ENCODE measurements at places on chromosomes 3 and 15. TPM values are rescaled to one million over a fixed set of nuclear protein-coding genes. Genes with fewer than 3 reads are reported as not detected.

The CXCR6 gene
- 27.6 TPM for total RNA-seq

The CCR4 gene
- total RNA-seq: 2.9 TPM

The TEX55 gene
- not detected for total RNA-seq

The ACKR4 gene
- total RNA-seq: not detected

The VWA5B2 gene
- total RNA-seq: not detected

The PRTG gene
- not detected for total RNA-seq

GRCh38 chr3:24225385-24225950 lies 269.2 kb downstream of the THRB start:
- no peak for DNase-seq

- DNase-seq: no peak
Measured at GRCh38 chr3:130729154-130729553, 17.5 kb downstream of the PIK3R4 start.

DNA sequence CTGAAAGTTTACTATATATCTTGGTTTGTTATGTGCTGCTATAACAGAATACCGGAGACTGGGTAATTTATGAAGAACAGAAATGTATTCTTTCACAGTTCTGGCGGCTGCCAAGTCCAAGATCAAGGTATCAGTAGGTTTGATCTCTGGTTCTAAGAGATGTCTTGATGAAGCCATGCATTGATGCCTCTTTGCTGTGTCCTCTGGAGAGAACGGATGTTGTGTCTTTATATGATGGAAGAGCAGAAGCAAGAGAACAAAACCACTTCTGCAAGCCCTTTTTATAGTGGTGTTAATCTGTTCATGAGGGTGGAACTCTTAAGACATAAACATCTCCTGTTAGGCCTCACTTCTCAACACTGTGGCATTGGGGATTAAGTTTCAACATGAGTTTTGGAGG lies 62.7 kb downstream of the TCF12 start:
- DNase-seq: no peak

GRCh38 chr15:81117136-81117535 lies 16.9 kb upstream of the CFAP161 start:
- no peak for DNase-seq

DNA sequence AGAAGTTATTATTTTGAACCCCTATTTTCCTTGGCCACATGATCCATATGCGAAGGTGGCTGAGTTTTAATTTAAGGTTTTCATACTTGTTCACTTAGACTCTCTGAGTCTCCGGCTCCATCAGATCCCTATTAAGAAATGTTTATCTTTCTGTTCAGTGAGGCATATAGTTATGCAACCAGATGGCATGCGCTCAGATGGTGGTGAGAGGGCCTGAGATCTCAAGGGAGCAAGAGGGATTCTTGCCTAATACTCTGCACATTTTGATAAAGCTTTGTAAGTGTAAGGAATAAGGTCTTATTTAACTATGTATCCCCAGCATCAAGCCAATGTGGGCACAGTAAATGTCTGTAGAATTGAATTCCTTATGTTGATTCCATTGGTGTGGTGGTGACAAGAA lies 78.9 kb upstream of the DPH6 start:
- DNase-seq: no peak

GRCh38 chr15:66617137-66618090 lies 51.6 kb upstream of the LCTL start:
- no peak for DNase-seq

- peak; percentile 67 for DNase-seq
Measured at GRCh38 chr3:112136959-112137693, 4.1 kb upstream of the GCSAM start.

GRCh38 chr3:38343797-38344594 lies 2.6 kb upstream of the XYLB start:
- peak; percentile 17 for DNase-seq

- DNase-seq: no peak
Measured at GRCh38 chr15:89490814-89491315, 5.5 kb downstream of the RHCG start.

GRCh38 chr3:61808526-61808925 lies 247.2 kb downstream of the PTPRG start:
- DNase-seq: no peak

DNA sequence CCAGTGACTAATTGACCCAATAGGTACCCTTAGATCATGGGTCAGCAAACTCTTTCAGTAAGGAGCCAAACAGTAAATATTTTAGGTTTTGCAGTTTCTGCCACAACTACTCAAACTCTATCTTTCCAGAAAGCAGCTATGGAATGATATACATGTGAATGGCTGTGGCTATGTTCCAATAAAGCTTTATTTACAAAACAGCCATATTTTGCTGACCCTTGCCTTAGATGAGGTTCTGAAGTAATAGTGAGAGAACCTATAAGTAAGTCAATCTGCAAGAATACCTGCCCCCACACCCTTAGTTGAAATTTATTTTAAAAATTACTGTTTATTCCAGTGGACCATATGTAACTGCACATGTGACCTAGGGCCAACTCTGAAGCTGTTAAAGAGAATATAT lies 134.0 kb downstream of the CMSS1 start:
- no peak for DNase-seq

GRCh38 chr3:136905549-136905948 lies 43.5 kb downstream of the NCK1 start:
- DNase-seq: no peak

DNA sequence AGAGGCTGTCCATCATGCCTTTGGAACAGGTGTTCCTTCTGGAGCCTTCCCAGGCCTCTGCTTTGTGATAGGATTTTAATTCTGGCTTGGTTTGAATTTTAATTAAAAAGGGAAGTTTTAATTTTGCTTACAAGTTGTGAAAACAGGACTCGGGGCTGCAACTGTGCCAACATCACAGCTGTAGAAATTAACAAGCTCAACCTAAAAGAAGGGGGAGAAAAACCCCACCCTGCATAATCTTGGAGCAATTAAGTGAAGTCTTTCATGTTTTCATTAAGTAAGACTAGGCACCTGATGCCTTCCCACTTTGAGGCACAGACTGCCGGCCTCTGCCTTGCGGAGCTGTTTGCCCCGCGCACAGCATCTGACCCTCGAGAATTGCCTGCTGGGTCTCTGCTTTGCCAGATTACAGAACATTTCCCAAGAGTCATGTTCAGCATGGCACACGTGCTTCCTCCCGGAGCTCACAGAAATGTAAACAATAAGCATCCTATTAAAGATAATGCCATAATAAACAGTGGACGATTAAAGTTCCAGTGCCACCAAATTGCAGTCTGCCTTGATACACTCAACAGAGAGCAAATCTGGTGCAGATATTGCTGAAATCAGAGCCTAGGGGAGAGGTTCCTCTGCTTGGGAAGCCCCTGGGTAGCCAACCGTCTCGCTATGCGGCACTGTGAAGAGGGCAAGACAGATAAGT lies 364.2 kb downstream of the LRTM1 start:
- DNase-seq: no peak

GRCh38 chr15:23835953-23836352 lies 148.8 kb upstream of the NDN start:
- no peak for DNase-seq

DNA sequence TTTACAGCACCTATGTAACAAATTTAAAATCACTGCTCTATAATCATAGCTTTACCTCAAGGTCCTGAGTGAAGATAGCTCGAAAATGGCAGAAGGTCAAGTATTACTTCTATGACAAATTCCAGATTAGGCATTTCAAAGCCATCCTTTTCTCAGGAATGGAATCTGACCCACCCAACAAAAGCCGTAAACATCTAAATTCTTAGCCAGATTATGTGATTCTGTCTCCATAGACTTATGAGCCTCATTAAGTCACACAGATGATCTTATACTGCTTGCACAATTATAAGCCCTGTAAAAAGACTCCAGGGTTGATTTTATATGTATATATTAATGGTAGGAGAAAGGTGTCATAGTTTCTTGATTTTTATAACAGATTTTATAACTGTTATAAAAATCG lies 56.9 kb downstream of the CEP152 start:
- DNase-seq: no peak

DNA sequence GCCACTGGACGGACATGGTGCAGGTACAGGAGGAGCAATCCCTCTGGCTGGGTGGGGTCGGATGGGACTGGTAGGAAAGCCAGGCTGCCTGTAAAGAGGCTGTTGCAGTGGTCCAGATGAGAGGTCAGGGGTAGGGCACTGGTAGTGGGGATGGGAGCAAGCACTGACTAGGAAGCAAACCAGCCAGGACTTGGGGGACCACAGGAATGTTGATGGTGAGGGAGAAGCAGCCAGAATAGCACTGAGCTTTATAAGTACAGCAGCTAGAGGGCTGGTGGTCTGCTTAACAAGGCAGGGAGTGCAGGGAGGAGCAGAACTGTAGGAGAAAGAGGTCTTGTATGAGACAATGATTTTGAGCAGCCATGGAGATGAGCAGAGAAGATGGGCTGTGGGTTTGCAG lies 38.7 kb upstream of the PTPN23 start:
- DNase-seq: no peak

DNA sequence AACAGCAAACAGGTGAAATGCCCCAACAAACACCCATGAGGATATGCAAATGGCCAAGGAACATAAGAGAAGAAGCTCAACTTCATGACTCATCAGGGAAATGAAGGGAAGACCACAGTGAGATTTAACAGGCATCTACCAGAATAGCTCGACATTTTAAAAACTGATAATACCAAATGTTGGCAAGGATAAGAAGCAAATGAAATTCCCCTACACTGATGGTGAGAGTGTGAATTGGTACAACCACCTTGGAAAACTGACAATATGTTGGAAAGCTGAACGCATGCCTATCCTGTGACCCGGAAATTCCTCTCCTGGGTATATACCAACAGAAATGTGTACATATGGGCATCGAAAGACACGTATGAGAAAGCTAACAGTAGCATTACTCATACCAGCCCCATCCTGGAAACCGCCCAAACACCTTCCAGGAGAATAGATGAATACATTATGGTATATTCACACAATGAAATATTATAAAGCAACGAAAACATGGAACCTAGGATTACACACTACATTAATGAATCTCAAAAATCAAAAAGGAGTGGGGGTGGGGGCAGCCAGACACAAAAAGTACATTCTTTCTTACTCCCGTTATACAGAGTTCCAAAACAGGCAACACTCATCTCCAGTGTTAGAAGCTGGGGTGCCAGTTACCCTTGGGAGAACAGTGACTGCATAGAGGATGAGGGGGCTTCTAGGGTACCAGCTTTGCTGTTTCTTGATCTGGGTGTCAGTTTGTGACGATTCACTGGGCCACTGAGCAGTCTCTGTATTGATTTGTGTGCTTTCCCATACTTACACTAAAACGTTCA lies 16.9 kb downstream of the RFTN1 start:
- DNase-seq: no peak

GRCh38 chr3:37961622-37962431 lies 28.8 kb upstream of the VILL start:
- no peak for DNase-seq

GRCh38 chr3:25291481-25291905 lies 136.6 kb upstream of the RARB start:
- DNase-seq: no peak

DNA sequence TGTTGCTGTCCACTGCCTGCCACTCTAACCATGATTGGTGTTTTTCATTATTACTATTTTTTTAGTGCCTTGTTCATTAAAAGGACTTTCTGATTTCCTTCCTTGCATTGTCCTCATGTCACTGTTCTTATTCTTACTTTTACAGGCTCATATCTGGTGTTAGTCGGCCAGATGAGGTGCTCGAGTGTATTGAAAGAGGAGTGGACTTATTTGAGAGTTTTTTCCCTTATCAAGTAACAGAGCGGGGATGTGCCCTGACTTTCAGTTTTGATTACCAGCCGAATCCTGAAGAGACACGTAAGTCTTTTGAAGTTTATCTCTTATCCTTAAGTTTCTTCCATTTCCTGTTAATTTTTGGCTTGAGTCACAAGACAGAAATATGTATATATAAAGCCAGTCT lies 23.2 kb downstream of the QTRT2 start:
- DNase-seq: no peak

- DNase-seq: no peak
Measured at GRCh38 chr3:74059301-74059922, 434.7 kb upstream of the PDZRN3 start.

DNA sequence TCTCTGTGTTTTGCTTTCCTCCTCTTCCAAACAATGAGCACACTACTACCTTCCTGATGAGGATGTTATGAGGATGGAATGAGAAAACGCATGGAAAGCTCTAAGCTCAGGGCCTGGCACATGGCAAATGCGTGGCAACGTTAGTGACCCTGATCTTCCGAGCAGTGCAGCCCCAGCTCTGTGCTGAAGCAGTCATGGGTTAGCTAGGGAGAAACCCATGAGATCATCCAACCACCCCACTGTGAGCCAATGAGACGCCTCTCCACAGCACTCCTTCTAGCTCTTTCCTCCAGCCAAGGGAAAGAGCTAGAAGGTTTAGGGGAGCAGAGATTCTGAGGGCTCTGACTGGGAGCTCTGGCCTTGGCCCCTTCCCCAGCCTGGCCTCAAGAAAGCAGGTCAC lies 4.5 kb downstream of the CPN2 start:
- DNase-seq: no peak

- peak; percentile 28 for DNase-seq
Measured at GRCh38 chr15:100919481-100920405, 586 bp downstream of the LRRK1 start.

DNA sequence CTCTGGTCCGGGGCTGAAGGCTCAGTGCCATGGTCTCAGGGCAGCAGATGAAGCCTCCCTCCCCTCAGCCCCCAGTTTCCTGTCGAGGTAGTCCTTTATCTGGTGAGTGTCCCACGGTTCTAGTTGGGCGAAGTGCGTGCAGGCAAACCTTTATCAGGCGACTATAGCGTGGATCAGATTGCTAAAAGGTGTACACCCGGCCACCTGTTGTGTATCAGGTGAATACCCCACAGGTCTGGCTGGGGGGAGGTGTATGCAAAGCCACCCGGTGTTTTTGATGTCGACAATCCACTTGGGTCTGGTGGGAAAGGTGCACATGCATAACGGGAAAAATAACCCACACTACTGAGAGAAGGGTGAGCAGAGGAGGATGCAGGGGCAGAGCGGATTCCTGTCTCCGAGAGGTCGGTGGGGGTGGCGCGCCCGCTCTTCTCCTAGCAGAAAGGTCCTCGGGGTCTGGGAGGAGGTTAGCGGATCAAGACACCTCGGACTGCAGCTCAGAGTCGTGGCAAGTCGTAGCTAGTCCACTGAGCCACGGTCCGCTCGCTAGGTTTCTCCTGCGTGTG lies 507 bp downstream of the SLC12A6 start:
- peak; percentile 48 for DNase-seq

DNA sequence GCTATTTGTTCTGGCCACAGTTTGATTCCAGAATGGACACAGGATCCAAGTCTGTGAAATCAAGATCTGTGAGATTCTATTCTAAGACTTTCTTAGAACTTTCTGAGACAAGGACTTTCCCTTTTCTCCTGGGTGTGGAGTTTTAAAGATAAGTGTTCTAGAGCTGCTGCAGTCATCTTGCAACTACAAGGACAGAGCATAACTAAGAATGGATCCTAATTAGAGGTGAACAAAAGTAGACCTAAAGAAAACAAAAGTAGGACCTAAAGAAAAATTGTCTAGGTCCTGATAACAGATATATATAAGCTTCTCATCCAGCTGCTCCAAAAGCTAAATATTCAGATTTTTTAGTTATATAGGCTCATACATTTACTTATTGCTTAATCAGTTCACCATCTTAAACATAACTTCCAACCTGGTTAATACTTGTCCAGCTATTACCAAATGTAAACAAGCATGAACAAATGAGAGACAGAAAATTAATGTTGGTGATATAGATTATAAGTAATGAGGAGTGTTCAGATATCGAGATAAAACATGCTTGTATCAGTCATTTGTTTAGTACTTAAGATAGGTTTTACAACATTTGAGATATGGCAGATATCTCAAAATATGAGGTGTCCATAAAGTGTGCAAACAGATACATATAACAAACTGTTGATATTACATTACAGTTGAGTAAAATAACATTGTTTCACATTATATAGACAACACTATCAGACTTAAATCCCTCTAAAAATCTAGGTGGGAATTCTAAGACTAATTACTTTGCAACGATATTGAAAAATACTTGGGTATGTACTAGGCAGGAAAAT lies 75.1 kb downstream of the CD200 start:
- DNase-seq: no peak

All from activated CD8-positive, alpha-beta T cell treated with anti-CD3 and anti-CD28 coated beads, Interleukin-2, amount 10 ng/mL, durations not matched to agents 7 days and 5 days (primary cell).